GM19239 (cell line): ENCODE measurements at places on chromosomes 12 and 14.

GRCh38 chr14:22848351-22849164 is 12.2 kb downstream of the MMP14 start:
- DNase-seq: no peak

GRCh38 chr12:65307169-65307501 is 28.7 kb downstream of the MSRB3 start:
- no peak for DNase-seq

DNA sequence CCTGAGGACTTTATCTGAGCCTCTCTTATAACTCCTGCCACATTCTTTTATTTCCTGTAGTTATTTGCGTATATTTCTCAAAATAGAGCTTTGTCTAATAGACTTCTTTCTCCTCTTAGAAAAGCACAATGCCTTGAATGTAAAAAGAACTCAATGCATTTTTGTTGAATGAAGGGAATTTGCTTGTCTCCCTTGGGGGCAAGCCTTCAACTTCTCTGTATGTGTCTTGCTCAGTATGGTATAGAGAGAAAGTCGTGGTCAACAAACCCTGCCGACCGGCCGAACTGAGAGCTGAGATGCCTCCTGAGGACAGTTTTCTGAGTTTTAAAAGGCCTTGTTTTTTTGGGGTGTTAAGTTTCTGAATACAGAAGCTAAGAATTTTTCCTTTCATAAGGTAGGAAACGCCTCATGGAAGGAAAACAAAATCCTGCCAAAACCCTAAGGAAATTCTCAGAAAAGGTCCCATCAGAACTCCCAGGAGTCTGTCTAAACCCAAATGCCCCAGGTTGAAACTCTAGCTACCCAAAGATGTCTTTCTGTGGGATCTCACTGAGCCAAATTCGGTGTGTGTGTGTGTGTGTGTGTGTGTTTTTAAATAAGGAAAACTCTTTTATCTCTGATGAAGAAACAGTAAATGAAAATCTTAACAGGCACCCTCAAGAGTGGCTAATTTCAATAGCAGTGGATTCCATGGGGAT is 136.6 kb downstream of the C12orf75 start:
- no peak for DNase-seq

GRCh38 chr12:79732638-79733037 is 41.9 kb upstream of the PAWR start:
- DNase-seq: no peak

DNA sequence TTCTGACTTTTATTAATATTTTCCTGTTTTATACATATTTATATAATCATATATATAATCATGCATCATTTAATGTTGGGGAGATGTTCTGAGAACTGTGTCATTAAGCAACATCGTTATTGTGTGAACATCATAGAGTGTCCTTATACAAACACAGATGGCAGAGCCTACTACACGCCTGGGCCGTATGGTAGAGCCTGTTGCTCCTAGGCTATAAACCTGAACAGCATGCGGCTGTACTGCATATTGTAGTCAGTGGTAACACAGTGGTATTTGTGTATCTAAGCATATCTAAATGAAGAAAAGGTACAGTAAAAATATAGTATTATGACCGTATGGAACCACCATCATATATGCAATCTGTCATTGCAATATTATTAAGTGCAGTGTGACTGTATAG is 44.7 kb upstream of the BCL7A start:
- no peak for DNase-seq

DNA sequence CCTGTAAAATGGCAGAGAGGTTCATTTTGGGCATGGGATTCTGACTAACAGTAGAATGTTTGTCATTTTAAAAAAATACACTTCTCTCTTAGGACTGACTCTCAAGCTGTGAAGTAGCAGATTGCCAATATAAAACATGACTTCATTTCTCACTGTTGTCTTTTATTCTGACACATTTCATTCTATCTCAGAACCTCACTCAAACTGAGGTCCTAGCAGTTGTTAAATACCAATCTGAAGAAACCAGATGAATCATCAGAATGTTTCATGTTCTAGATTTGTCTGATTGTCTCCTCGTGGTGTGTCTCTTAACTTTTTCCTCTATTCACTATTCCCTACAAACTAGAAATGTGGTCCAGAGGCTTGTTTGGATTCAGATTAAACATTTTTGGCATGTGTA is 276.5 kb upstream of the NPAS3 start:
- DNase-seq: no peak

DNA sequence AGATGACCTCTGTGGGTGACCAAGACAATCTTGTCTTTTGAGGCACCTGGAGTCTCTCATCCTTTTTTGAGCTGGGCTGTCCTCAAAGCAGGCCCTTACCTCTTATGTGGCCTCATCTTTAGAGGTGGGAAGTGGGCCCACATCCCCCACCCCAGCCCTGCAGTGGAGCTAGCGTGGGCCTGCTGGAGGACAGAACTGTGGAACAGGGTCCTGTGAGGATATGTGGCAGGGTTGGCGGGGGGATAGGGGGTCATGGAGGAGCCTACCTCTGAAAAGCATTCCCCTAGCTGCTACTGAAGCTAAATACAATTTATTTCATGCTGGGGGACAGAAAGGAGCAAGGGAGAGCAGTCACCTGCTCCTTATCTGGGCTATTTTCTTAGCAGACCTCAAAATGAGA is 457 bp upstream of the GPD1 start:
- no peak for DNase-seq

DNA sequence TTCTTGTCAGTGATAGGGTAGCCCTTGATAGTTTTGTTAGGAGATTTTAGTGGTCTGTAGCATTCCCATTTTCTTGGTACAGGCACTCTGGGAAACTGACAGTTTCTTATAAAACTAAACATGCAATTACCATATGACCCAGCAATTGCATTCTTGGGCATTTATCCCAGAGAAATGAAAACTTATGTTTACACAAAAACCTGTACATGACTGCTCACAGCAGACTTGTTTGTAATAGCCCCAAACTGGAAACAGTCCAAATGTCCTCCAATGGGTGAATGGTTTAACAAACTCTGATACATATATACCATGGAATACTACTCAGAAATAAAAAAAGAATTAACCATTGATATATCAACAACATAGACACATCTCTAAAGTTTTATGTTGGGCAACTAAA is 75.5 kb downstream of the BORCS5 start:
- no peak for DNase-seq

DNA sequence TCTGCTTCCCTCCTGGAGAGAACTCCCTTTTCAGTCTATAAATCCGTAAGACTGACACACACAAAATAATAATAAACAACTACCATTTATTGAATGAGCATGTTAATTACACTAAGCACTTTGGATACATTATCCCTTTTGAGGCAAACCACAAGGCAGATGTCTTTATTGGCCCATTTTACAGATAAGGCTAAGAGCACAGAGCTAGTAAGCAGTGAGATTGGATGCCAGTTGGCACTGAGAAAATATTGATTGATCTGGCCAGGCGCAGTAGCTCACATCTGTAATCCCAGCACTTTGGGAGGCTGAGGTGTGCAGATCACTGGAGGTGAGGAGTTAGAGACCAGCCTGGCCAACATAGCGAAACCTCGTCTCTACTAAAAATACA is 21.9 kb upstream of the RBM19 start:
- DNase-seq: no peak

DNA sequence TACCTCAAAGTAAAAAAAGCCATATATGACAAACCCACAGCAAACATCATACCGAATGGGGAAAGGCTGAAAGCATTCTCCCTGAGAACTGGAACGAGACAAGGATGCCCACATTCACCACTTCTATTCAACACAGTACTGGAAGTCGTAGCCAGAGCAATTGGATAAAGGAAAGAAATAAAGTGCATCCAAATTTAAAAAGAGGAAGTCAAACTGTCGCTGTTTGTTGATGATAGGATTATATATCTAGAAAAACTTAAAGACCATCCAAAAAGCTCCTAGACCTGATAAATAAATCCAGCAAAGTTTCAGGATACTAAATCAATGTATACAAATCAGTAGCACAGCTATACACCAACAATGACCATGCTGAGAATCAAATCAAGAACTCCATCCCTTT is 5.2 kb downstream of the NDUFA12 start:
- no peak for DNase-seq

- no peak for DNase-seq
These were observed 54.9 kb upstream of the PPP2R5C start for GRCh38 chr14:101706509-101707067.

DNA sequence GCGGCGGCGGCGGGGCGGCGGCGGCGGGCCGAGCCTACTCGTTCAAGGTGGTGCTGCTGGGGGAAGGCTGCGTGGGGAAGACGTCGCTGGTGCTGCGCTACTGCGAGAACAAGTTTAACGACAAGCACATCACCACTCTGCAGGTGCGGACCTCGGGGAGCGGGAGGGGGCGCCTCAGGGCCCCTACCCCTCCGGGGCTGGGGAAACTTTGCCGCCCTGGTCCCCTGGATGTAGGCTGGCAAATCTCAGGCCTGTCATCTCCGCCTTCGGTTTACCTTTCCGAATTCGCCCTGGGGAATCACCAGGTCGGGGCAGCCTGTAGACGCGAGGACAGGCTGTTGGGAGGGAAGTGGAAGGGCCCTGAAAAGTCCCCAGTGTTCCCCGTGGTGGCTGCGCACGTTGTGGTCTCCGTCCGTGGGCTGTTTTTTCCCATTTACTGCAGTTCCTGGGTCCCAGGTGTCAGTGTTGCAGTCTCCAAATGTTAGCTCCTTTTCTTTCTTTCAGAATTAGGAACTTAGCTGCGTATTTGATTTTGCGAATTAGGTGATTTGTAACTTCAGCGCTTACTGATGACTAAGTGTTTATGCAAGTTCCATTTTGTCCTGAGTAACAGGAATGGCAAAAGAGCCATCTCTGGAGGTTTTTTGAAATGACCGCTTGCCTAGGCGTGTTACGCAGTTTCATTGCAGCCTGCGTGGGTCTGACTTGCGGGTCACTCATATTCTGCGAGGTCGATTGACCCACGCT is 656 bp downstream of the RAB21 start:
- DNase-seq: peak; percentile 39
